ENCODE measurements at places on chromosomes 7 and 10. TPM values are rescaled to one million over a fixed set of nuclear protein-coding genes. Genes with fewer than 3 reads are reported as not detected.

DNA sequence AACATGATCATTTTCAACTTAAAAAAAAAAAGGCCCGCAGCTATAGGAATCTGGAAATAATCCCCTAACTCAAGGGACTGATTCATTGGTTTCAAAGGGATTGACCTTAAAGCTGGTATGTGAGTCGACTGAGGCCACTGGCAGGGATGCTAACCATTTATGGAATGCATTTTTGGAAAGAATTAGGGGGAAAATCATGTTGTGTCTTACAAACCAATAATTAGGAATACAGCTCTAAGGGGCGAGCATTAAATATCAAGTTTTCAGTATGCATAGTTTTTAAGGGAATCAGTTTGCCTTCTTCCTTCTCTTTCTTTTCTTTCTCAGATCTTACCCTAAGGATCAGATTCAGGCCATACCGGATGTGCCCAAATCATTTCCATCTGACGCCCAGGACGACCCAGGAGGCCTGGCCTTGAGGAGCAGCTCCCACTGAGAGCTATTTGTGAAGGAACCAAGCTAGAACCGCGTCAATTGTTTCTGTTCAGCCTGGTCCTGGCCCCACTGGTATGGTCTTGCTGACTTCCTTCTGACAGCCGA is 48.7 kb downstream of the BPGM start:
- no peak for DNase-seq

DNA sequence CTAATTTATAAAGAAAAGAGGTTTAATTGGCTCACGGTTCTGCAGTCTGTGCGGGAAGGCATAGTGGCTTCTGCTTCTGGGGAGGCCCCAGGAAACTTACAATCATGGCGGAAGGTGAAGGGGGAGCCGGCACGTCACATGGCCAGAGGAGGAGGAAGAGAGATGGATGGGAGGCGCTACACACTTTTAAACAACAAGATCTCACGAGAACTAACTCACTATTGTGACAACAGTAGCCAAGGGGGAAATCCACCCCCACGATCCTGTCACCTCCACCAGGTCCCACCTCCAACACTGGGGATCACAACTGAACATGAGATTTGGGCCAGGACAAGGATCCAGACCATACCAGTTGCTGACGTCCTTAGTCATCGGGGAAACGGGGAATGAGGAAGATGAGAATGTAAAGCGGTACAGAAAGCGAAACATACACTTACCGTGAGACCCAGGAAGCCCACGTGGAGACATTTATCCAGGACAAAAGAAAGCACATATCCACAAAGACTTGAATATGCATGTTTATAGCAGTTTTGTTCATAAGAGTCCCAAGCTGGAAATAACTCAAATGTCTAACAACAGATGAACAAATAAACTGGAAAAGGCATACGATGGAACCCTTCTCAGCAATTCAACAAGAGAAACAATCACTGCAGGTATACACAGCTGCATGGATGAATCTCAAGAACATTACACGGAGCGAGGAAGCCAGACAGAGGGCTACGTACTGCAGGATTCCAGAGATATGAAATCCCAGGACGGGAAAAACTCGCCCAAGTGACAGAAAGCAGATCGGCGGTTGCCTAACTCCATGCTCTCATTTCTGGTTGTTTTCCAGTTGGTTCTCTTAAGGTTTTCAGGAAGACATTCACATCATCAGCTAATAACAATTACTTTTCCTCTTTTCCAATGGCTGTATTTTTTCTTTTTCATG is 26.2 kb upstream of the INPP5A start:
- DNase-seq = no peak

GRCh38 chr7:39186671-39187070 is 209.0 kb downstream of the POU6F2 start:
- DNase-seq = no peak

DNA sequence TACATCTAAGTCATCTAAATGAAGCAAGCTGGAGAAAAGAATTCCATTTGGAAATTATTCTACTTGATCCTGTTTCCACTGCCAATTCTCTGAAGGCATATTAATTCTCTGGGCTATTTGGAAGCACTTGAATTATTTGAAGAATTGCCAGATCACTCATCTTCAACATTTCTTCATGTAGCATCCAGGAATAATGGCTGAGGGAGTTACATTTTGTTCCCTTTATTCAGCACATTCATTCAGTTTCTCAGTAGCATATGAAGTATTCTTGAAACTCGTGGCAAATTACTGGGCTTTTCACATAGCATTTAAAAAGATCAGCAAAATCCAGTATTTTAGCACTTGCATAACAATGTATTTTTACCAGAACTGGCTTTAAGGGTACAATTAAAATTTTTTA is 127.1 kb upstream of the VIPR2 start:
- no peak for DNase-seq

GRCh38 chr7:70343519-70343918 is 745.2 kb downstream of the AUTS2 start:
- DNase-seq = no peak

- DNase-seq = no peak
These were observed 62.2 kb downstream of the CNOT4 start for GRCh38 chr7:135447748-135448147.

DNA sequence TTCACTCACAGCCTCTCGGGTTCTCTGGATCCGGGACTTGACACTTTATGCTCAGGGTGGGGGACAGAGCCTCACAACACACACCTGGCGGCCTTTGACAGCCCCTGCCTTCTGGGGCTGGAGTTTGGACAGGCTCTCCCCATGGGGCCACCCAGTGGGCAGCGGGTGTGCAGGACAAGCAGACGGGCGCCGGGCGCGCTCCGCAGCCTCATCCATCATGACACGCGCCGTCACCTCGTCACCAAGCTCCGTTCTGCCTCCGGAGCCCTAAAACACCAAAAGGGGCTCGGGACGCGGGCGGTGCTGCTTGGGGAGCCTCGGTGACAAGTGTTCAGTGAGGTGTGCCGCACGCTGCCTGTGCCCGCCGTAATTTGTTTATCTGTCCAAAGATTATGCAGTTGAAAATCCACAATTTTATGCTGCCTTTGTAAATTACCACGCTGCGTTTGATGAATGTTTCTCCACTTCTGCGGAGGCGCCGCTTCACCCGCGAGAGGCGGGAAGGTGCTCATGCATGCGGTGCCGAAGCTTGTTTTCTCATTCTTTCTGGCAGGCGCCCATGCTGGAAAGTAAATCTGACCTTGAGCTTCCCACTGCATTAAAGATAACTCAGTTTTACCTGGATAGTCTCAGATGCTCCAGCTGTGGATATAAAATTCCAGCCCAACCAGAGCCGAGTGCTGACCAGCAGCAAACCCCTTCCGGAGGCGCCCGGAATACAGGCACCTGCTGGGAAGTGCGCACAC is 6.2 kb downstream of the NKX6-2 start:
- DNase-seq = no peak

GRCh38 chr7:22932896-22933295 is 81.0 kb downstream of the HYCC1 start:
- no peak for DNase-seq

DNA sequence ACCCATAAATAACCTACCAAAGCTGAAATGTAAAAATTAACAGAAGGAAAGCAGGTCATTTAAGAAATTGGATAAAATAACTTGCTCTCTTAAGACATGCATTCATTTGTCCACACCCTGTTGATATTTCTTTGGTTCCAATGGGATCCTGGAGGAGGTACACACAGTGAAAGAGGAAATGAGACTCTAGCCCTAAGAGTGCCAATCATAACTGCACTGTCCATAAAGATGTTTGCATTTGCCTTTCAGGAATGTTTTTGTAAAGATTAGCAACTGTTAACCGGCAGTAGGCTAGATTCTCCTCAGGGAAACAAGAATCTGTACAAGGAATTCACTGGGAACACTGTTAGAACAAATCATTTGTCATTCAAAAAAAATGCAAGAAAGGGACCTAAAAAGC is 61.0 kb downstream of the MEOX2 start:
- no peak for DNase-seq

GRCh38 chr7:26813432-26813831 is 51.0 kb downstream of the SKAP2 start:
- DNase-seq = no peak

The TMEM225B gene
- total RNA-seq = 0.28 TPM

The CREB5 gene
- total RNA-seq = 0.92 TPM

The SPDYE5 gene
- not detected for total RNA-seq

The MYH16 gene
- total RNA-seq = not detected

The TYW1B gene
- total RNA-seq = 1.4 TPM

The LRIT1 gene
- not detected for total RNA-seq

The SPAM1 gene
- total RNA-seq = not detected

Measured in liver (tissue), 10 donors.